ENCODE measurements at places on chromosomes 2 and 18.

GRCh38 chr2:227374158-227374557 lies 4.9 kb downstream of the TM4SF20 start:
- H3K27me3 ChIP-seq, result no peaks in the 10 kb centered on the region
- no peak overlapping the region for H3K27ac ChIP-seq
- H3K4me3 ChIP-seq, result no peak overlapping the region
- no peaks in the 10 kb centered on the region for H3K4me1 ChIP-seq

DNA sequence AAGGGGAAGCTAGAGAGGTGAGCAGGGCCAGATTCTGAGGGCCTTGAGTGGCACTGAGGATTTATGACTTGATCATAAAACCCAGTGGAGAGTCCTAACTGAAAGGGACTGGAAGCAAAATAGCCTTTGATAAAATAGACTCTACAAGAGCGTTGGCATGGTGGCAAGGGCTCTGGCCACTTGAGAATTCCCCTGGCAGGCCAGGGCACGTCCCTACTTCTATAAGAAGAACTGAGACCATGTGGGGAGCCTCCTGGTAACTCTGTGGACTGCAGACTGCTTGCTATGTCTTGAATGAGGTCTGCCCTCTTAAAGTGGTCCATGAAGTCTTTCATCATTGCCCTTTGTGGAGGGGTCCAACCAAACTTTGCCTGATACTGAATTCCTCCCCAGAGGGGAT lies 324.8 kb downstream of the ALK start:
- no peak overlapping the region for H3K4me3 ChIP-seq
- no peaks in the 10 kb centered on the region for H3K4me1 ChIP-seq
- no peaks in the 10 kb centered on the region for H3K36me3 ChIP-seq
- peaks cover 5% of the 10 kb centered on the region for H3K27me3 ChIP-seq
- no peak overlapping the region for H3K27ac ChIP-seq
- no peak for DNase-seq

- H3K27me3 ChIP-seq, result peaks cover 52% of the 10 kb centered on the region
- H3K36me3 ChIP-seq, result no peaks in the 10 kb centered on the region
- no peak overlapping the region for H3K4me3 ChIP-seq
- peaks cover 22% of the 10 kb centered on the region for H3K4me1 ChIP-seq
- no peak for DNase-seq
Measured at GRCh38 chr2:182867426-182868053, 1.1 kb upstream of the FRZB start.

DNA sequence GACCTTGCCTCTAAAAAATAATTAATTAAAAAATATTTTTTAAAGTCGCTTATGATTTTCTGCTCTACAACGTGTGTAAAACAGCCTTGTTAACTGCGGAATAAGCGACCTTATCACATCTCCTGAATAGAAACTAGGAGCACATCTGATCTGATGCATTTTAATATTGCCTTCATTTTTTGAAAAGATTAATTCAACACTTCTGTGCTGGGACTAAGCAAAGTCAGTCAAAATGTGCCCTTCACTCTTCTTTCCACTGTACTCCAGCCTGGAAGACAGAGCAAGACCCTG lies 12.6 kb downstream of the CLEC4F start:
- H3K4me3 ChIP-seq, result no peak overlapping the region
- no peak overlapping the region for H3K27ac ChIP-seq
- peaks cover 2% of the 10 kb centered on the region for H3K4me1 ChIP-seq
- no peak for DNase-seq
- no peaks in the 10 kb centered on the region for H3K36me3 ChIP-seq

- H3K4me3 ChIP-seq, result no peak overlapping the region
- H3K27me3 ChIP-seq, result no peaks in the 10 kb centered on the region
Measured at GRCh38 chr2:135931776-135932443, 53.5 kb downstream of the DARS1 start.

GRCh38 chr2:122519366-122519765 lies 763.9 kb downstream of the TSN start:
- no peaks in the 10 kb centered on the region for H3K4me1 ChIP-seq
- H3K36me3 ChIP-seq, result no peaks in the 10 kb centered on the region
- no peak for DNase-seq
- H3K4me3 ChIP-seq, result no peak overlapping the region
- no peaks in the 10 kb centered on the region for H3K27me3 ChIP-seq
- H3K27ac ChIP-seq, result no peak overlapping the region

GRCh38 chr2:150487537-150488429 lies at the start of gene RND3:
Gene RND3 (minus strand): TSS chr2:150487667. CDS start chr2:150487417, 250 bp downstream.
- peak within 1 kb of the TSS; percentile 77 for H3K27ac ChIP-seq
- DNase-seq, result peak; percentile 18
- peaks cover 42% of the 10 kb centered on the region for H3K27me3 ChIP-seq
- H3K4me1 ChIP-seq, result peaks cover 15% of the 10 kb centered on the region

DNA sequence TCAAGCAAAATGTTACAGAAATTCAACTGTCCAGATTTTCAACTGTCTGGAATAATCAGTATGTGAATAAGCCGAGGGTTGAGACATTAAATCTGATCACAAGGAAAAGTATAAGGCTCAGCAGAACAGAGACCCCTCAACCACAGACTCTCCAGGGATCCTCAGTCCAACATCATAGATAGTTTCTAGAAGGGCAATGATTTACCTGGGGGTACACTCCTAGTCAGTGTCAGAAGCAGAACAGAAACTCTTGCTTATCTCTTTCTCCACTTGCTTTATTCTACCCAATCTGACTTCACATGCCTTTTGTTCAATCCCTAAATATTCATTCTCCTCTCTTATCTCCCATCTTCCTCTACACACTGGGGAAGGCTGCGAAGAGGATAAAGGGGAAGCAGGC lies 36.4 kb downstream of the ICOS start:
- H3K27me3 ChIP-seq, result peaks cover 37% of the 10 kb centered on the region
- DNase-seq, result no peak
- no peaks in the 10 kb centered on the region for H3K36me3 ChIP-seq
- H3K4me1 ChIP-seq, result no peaks in the 10 kb centered on the region
- no peak overlapping the region for H3K27ac ChIP-seq

GRCh38 chr2:148876202-148876594 lies 1.2 kb downstream of the KIF5C start:
- peaks cover 2% of the 10 kb centered on the region for H3K36me3 ChIP-seq
- no peak for DNase-seq
- H3K27ac ChIP-seq, result no peak overlapping the region
- peaks cover 10% of the 10 kb centered on the region for H3K4me1 ChIP-seq
- peak overlapping the region; percentile 84 for H3K4me3 ChIP-seq

DNA sequence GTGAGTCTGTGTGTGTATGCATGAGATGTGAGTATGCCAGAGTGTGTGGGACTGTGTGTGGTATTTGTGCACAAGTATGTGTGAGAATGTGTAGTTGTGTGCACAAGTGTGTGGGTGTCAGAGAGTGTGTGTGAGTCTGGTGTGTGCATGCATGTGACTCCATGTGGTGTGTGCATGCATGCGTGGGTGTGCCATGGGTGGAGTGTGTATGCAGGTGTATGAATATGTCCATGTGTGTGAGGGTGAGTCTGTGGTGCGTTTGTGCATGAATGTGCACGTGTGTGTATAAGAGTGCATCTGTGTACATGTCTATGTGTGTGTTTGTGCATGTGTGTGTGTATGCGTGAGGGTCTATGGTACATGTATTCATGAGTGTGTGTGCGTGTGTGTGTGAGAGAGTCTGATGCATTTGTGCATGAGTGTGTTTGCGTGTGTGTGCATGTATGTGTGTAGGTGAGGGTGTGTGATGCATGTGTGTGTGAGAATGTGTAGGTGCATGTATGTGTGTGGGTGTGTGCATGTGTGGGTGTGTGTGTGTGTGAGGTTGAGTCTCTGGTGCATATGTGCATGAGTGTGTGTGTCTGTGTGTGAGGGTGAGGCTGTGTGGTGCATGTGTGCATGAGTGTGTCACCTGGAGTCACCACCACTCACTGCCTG lies 226.8 kb downstream of the LDLRAD4 start:
- no peaks in the 10 kb centered on the region for H3K36me3 ChIP-seq
- H3K4me3 ChIP-seq, result no peak overlapping the region
- H3K4me1 ChIP-seq, result peaks cover 16% of the 10 kb centered on the region
- DNase-seq, result no peak
- H3K27ac ChIP-seq, result no peak overlapping the region
